Type B pancreatic cell (in vitro differentiated cells): ENCODE measurements at places on chromosomes 13 and 19.

- no peak overlapping the region for H3K27ac ChIP-seq
- no peak for DNase-seq
- H3K36me3 ChIP-seq: no peaks in the 10 kb centered on the region
- no peak overlapping the region for H3K4me3 ChIP-seq
- peaks cover 26% of the 10 kb centered on the region for H3K4me1 ChIP-seq
These were observed 44.1 kb downstream of the UBL3 start for GRCh38 chr13:29805994-29806979.

DNA sequence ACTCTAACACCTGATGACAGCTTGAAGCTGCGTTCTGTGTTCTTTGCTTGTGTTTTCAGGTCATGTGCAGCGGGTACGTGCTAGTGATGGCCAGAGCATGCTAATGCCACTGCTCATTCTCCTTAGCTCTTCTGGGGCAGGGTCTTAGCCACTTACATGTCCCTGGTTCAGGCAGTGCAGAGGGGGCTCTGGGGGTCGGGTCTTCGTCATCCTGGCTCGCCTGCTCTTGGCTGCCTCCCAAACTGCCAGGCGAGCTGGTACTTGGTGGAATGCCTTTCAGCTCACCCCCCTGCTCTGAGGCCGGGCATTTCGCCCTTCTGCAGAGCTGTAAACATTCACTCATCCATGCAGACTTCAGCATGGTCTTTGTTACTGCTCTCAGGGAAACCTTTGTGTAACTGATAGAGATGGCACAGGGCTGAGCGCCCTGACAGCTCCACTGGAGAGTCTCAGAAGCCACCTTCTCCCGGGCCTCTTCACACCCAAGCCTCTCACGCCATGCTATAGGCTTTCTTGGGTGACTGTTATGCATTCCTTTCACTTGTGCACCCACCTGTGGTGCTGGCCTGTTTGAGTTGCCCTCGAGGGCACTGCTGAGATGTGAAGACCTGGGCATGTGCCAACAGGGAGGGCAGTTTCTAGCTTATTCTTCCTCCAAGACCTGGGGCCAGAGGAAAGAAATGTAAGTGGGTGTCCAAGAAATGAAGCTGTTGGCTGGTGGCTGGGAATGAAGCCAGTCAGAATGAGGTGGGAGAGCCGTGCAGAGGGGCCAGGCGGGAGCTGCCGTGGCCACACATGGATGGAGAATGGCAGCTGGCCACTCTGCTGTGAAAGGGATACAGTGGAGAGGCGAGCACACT is 24.4 kb downstream of the FAM124A start:
- no peak overlapping the region for H3K27ac ChIP-seq
- H3K36me3 ChIP-seq: no peaks in the 10 kb centered on the region

GRCh38 chr13:50200569-50200968 is 185.3 kb downstream of the KCNRG start:
- no peaks in the 10 kb centered on the region for H3K27me3 ChIP-seq
- no peaks in the 10 kb centered on the region for H3K36me3 ChIP-seq
- H3K4me1 ChIP-seq: peaks cover 41% of the 10 kb centered on the region
- H3K4me3 ChIP-seq: no peak overlapping the region
- DNase-seq: no peak
- peak overlapping the region; percentile 9 for H3K27ac ChIP-seq

DNA sequence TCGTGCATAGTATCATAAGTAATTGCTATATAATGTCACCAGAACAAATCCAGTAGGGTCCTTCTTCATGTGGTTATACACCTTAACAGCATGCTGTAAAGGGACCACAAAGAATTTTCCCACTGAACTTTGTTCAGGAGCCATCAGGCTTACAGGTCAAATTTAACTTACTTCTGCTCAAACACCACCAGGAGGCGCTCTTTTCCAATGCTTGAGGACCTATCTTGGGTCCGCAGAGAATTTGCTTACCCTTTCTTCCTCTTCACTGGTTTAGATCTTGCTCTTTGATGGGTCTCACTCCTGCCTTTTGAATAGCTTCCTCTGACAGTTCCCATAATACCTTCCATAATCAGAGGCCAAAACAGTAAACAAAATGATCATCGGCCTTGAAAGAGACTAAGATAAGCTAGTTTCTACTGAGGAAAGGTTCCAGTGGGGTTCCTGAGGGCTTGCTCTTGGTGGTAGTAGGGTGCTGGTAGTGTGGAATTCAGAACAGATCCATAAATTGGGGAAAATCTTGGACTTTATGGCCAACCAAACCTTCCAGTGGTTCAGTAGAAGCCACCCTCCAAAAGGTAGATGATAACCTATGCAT is 37.4 kb downstream of the SCGB2B2 start:
- H3K27ac ChIP-seq: no peak overlapping the region
- H3K4me3 ChIP-seq: no peak overlapping the region
- H3K4me1 ChIP-seq: no peaks in the 10 kb centered on the region
- peaks cover 4% of the 10 kb centered on the region for H3K36me3 ChIP-seq

DNA sequence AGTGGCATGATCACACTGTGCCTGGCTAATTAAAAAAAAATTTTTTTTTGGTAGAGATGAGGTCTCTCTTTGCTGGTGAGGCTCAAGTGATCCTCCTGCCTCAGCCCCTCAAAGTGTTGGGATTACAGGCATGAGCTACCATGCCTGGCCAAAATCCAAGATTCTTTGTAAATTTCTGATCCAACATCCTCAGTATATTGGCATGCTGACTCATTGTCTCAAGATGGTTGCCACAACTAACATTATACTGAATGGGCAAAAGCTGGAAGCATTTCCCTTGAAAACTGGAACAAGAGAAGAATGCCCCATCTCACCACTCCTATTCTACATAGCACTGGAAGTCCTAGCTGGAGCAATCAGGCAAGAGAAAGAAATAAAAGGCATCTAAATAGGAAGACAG is 100.0 kb downstream of the KLF5 start:
- no peaks in the 10 kb centered on the region for H3K4me1 ChIP-seq
- no peaks in the 10 kb centered on the region for H3K27me3 ChIP-seq
- no peak for DNase-seq
- H3K36me3 ChIP-seq: no peaks in the 10 kb centered on the region
- H3K27ac ChIP-seq: no peak overlapping the region

GRCh38 chr13:35876601-35877000 is 254.6 kb downstream of the DCLK1 start:
- DNase-seq: no peak
- no peak overlapping the region for H3K4me3 ChIP-seq
- no peaks in the 10 kb centered on the region for H3K36me3 ChIP-seq
- H3K4me1 ChIP-seq: no peaks in the 10 kb centered on the region
- no peak overlapping the region for H3K27ac ChIP-seq

DNA sequence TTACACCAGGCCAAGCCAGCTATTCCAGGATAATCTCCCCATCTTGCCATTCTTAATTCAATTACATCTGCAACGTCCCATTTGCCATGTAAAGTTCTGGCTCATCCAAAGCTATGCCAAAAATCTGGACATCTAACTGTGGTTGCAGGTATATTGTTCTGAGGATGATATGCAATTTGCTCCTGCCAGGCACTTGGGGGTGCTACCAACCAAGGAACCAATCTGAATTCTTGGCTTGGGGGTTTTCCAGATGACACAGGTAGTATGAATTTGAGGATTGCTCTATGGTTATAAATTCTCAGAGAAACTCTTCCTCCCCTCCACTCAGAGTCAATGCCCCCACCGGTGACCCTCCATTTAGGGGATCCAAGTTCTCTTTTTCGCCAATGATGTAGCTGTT is 33.0 kb downstream of the CRYL1 start:
- no peak overlapping the region for H3K4me3 ChIP-seq
- no peak overlapping the region for H3K27ac ChIP-seq
- no peak for DNase-seq
- peaks cover 4% of the 10 kb centered on the region for H3K36me3 ChIP-seq
- peaks cover 6% of the 10 kb centered on the region for H3K4me1 ChIP-seq

DNA sequence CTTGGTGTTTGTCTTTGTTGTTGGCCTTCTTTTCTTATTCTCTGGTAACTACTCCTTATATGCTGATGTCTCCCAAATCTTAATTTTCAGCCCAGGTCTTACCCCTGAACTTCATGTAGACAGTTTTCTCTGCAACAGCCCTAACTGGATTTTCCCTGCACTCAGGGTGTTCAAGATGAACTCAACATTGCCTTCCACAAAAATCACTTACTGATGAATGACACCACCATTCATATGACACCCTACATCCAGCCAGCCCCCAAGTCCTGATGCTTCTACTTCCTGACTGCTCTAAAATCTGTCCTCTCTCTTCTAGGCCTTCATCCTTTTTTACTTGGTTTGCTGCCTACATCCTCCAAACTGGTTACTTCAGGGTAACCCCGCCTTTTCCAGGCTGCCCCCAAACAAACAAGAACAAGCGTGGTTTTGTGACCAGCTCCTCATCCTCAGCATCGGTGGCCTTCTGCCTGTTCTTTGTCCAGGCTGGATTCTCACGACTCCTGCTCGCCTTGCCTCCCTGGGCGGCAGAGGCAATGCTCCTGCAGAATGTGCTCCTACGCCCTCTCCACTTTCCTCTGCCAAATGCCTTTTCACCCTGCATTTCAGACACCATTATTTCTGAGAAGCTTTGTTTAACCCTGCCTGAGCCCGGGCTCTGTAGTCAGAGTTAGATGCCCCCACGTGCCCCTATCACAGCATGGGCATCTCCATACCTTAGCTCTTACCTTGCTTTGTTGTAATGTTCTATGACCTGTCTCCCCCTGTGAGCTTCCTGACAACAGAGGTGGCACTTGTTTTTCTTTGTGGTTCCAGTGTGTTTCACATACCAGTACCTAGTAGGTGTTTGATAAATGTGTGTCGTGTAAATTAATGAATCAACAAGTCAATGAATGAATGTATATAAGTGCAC is 61.8 kb downstream of the WDFY2 start:
- H3K36me3 ChIP-seq: peaks cover 4% of the 10 kb centered on the region
- no peaks in the 10 kb centered on the region for H3K27me3 ChIP-seq
- H3K27ac ChIP-seq: peak overlapping the region; percentile 41
- no peak overlapping the region for H3K4me3 ChIP-seq
- H3K4me1 ChIP-seq: peaks cover 31% of the 10 kb centered on the region

- no peak overlapping the region for H3K27ac ChIP-seq
- H3K4me3 ChIP-seq: no peak overlapping the region
- H3K36me3 ChIP-seq: peaks cover 21% of the 10 kb centered on the region
- H3K4me1 ChIP-seq: no peaks in the 10 kb centered on the region
- H3K27me3 ChIP-seq: peaks cover 5% of the 10 kb centered on the region
- DNase-seq: no peak
These were observed 89.7 kb downstream of the RAB20 start for GRCh38 chr13:110471833-110472162.

- H3K36me3 ChIP-seq: peaks cover 4% of the 10 kb centered on the region
- no peaks in the 10 kb centered on the region for H3K27me3 ChIP-seq
- no peak for DNase-seq
- H3K27ac ChIP-seq: no peak overlapping the region
These were observed 1.7 kb downstream of the ARHGAP35 start for GRCh38 chr19:46862503-46862834.

DNA sequence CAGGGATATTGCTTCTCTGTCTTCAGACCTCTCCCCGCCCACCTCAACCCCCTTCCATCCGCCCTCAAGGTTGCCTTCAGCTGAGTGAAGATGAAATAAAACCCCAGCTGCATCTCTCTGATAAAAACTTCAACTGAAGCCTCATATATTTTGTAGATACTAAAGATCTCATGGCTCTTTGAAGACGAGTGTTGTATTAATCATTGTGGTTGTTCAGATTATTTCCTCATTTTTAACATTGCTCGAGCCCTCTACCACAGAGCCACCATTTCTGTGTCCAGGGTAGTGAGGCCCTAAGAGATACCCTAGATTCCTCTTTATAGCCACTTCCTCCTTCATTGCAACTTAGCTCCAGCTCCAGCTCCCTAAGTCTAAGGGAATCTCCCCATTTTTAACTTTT is 312.8 kb upstream of the ZNF507 start:
- peaks cover 5% of the 10 kb centered on the region for H3K4me1 ChIP-seq
- DNase-seq: no peak
- no peak overlapping the region for H3K4me3 ChIP-seq
- H3K27me3 ChIP-seq: peaks cover 55% of the 10 kb centered on the region
- no peaks in the 10 kb centered on the region for H3K36me3 ChIP-seq

GRCh38 chr13:68588623-68589022 is 1358.5 kb upstream of the PCDH9 start:
- no peaks in the 10 kb centered on the region for H3K36me3 ChIP-seq
- no peaks in the 10 kb centered on the region for H3K4me1 ChIP-seq
- H3K27ac ChIP-seq: no peak overlapping the region
- no peak overlapping the region for H3K4me3 ChIP-seq
- no peak for DNase-seq
- H3K27me3 ChIP-seq: no peaks in the 10 kb centered on the region

GRCh38 chr13:88764103-88764502 is 1092.9 kb downstream of the SLITRK5 start:
- DNase-seq: no peak
- peaks cover 4% of the 10 kb centered on the region for H3K4me1 ChIP-seq
- H3K4me3 ChIP-seq: no peak overlapping the region
- H3K27ac ChIP-seq: no peak overlapping the region

DNA sequence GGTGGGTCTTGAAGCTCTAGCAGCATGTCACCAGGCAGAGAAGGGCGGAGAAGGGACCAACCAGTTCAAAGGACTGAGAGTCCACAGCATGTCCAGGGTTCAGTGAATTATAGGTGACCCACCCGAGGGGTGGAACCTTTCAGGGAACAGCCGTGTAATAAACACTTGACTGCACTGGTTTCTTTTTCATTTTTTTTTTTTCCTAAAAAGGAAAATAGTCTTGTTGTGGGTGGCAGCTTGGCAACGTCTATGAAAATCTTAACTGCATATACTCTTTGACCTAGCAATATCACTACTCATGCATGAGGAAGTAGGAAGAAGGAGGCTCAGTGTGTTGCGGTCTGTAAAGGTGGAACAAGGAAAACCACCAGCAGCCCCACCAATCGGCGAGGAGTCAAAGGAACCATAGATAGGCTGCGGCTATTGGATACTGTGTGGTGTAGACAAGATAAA is 13.0 kb upstream of the MYH14 start:
- DNase-seq: no peak
- peak overlapping the region; percentile 82 for H3K27ac ChIP-seq
- H3K4me1 ChIP-seq: no peaks in the 10 kb centered on the region

- H3K4me1 ChIP-seq: peaks cover 21% of the 10 kb centered on the region
- no peaks in the 10 kb centered on the region for H3K27me3 ChIP-seq
- peak overlapping the region; percentile 42 for H3K4me3 ChIP-seq
- H3K27ac ChIP-seq: peak overlapping the region; percentile 29
- DNase-seq: no peak
- no peaks in the 10 kb centered on the region for H3K36me3 ChIP-seq
These were observed 443.1 kb upstream of the SPRY2 start for GRCh38 chr13:80783926-80784565.

DNA sequence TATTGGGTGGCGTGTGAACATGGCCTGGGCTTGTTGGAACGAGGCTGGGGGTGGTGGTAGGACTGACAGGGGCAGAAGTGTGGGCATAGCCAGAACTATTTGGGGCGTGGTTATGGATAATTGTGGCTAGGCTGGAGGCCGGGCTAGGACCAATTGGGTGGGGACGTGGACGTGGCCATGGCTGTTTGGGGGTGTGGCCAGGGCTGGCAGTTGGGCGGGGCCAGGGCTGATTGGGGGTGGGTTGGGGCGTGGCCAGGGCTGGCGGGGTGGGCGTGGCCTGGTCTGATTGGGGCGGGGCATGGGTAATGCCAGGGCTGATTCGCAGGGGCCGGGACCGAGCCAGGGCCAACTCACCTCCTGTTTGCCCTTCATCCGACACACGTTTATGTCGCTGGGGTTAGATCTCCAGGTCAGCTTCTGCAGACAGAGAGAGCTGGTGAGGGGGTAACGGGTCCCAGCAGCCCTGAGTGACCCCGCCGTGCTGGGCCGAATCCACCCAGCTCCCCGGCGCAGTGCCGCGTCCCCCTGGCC is 2.8 kb downstream of the SEMA6B start:
- no peaks in the 10 kb centered on the region for H3K27me3 ChIP-seq
- no peak for DNase-seq
- no peaks in the 10 kb centered on the region for H3K4me1 ChIP-seq
- H3K27ac ChIP-seq: no peak overlapping the region
- H3K36me3 ChIP-seq: no peaks in the 10 kb centered on the region

GRCh38 chr13:97491452-97491851 is 57.5 kb downstream of the RAP2A start:
- H3K27ac ChIP-seq: no peak overlapping the region
- no peaks in the 10 kb centered on the region for H3K36me3 ChIP-seq
- H3K4me1 ChIP-seq: no peaks in the 10 kb centered on the region
- H3K4me3 ChIP-seq: no peak overlapping the region
- DNase-seq: no peak
